Vagina (tissue), 2 donors: ENCODE measurements at places on chromosomes 1 and 21.

DNA sequence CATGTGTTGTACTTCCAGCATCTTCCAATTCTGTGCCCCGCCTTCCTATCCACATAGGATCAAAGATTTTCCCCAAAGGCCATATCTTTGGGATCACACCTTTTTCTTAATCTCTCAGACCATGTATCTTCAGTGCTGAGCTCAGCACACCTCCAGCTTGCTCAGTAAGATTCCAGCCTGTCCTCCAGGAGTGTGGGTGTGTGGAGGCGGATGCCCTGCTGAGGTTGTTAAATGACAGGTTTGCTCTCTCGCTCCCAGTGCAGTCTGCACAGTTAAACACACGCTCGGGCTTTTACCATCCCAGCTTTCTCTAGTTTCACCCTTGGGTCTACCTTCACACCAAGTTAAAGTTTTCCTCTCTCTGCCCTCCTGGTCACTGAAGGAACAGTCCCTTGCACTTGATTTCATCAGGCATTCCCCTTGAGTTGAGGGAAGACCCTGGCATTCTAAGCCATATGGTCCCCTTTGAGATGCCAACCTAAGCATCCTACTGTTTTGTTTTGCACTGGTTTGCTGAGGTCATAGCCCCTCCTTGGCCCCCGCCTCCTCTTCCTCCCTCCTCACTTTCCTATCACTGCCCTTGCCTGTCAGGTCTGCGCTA, 13.7 kb downstream of the MYOG start:
- no peak for DNase-seq

DNA sequence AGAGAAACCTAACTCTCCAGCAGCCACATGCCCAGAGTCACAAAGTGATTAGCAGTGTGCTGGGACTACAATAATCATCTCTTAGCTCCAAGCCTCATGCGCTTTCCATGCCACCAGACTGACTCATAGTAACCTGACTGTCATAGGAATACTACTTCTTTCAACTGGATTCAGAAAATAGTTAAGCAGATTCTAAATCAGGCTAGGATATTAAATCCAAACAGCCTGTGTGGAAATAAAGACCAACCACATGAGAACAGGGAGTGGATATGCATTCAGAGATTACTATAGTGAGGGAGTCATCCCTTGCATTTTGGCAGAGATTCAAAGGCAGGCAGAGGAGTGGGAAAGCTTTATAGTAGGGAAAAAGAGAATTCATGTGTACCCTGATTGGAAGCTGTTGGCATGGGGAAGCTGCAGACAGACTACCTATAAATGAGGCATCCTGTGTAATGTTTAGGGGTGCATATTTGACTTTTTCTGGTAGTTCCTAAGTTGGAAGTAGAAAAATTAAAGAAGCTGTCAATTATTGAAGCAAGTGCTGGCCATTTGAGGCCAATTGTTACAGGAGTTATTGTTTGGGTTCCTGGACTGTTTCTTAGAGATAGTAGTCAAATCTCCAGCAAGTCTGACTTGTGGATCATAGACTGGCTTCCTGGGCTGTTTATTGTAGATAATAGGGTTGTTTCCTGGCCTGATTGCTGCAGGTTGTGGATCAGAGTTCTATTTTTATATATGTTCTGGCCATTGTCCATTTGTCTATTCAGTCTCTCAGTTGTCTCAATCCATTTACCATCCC, 31.7 kb upstream of the DNAH14 start:
- DNase-seq, result no peak

- no peak for DNase-seq
Observed at GRCh38 chr1:199226163-199226562, 587.3 kb downstream of the PTPRC start.

DNA sequence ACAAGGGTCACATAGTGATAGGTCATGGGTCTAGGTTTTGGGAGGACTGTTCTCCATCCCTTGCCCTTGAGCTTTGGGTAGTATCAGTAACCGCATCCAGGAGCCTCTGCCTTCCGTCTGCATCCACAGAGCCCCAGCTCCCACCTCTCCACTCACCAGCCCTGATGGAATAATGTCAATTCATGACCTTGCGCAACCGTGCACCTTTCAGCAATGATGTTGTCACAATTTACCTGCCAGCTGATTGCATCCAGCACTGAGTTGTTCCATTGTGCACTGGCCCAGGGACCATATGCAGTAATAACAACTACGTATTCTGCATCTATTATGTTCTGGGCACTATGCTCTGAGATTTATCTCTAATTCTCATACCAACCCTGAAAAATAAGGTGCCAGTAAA, 1.4 kb downstream of the CAPN8 start:
- DNase-seq, result no peak

DNA sequence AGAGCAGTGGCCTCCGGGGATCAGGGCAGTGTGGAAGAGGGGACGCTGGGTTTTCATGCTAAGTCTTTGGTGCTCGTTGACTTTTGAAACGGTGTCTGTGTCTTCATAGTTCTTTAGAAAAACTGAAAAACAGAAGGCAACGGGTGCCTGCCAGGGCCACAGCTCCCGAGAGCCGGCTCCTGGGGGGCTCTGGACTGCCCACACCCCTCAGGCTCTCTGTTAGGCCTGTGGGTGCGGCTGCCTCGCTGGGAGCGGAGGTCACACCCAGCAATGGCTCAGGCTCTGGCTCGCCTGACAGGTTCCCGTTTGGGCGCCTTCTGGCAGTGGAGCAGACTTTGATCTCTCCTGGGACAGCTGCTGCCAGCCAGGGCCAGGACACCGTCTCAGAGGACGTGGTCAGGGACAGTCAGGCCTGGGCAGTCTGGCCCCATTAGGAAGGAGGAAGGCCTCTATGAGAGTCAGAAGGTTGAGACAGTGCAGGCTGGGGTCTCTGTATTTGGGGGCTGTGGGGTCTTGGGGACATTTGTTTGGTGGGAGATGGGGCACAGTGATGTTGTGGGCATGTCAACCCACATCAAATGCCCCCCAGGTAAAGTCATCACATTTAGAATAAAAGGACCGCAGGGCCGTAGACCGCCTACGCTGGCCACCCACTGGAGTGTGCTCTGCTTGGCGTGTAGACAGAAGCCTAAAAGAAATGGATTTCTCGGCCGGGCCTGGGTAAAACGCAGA, 5.6 kb downstream of the ARHGEF16 start:
- DNase-seq, result no peak
